Astrocyte of the spinal cord (primary cell): ENCODE measurements at places on chromosomes 5 and 9.

DNA sequence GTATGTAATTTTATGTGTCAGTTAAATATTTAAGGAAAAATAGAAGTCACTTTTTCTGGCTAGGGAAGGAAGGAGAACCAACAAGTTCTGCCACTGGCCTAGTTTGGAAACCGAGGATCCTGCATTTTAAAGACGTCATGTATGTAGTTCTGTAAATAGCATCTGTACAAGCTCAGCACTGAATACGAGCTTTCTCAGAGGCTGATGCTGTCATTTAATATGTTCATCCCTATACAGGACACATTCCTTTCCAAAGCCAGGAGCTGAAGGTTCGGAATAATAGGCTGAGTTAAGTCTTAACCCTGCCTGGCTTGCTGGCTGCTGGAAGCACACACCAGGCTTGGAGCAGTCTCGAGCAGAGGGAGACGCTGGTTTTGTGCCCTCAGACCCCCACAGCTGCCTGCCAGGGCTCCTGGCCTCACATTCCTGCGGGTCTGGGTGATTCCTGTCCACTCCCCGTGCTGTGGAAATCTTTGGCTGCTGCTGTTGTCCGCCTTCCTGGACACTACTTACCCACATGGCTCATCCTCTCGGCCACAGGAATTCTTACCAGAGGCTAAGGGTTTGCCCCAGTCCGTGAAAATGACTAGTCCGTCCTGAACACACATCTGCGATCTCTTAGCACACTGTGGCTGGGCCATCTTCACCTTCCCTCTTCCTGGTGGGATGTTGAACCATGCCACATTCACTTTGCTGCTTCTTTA, 36.6 kb downstream of the SLC46A2 start:
- no peak for DNase-seq

GRCh38 chr9:137350696-137351584, 48.9 kb upstream of the NRARP start:
- DNase-seq = no peak

- peak; percentile 8 for DNase-seq
Observed at GRCh38 chr9:9352877-9353481, 1259.8 kb downstream of the PTPRD start.

- DNase-seq = no peak
Observed at GRCh38 chr5:89353837-89354551, 471.0 kb upstream of the MEF2C start.

GRCh38 chr9:136423432-136424146, 13.1 kb downstream of the PMPCA start:
- DNase-seq = no peak

DNA sequence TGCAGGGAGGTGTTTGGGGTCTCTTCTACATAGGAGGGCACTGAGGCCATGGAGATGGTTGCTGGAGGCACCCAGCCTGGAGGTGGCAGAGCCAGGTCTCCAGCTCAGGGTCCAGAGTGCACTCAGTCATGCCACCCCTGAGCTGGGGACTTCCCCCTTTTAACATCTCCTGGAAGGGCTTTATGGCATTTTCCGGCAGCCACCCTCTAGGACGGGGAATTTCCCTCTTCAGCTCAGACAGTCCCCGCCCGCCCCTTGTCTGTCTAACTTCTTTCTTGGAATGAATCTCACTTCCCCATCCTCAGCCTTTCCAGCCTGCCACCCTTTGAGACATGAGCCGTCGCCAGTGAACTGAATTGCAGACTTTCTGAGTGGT, 49.9 kb downstream of the COL15A1 start:
- DNase-seq = no peak

DNA sequence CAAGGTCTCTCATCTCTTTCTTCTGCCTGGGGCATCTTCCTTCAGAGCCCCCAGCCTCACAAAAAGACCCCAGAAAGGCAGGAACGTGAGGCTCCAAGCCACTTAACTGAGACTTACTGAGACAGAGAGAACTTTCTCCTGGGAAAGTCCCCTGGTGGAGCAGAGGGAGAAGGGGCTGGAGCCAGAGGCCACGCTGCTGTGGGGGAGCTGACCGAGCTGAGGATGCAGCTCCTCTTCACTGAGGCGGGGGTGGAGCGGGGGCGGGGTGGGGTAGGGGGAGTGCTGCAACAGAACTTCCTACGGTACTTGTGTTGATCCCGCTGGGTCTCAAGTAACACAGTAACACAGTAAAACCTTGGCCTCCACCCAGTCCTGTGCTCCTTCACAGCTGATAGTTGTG, 204.0 kb downstream of the FSTL4 start:
- DNase-seq = no peak

- no peak for DNase-seq
Observed at GRCh38 chr9:116656501-116656971, 30.6 kb upstream of the TRIM32 start.

- DNase-seq = no peak
Observed at GRCh38 chr5:18010053-18010452, 375.8 kb downstream of the TAF11L14 start.

- no peak for DNase-seq
Observed at GRCh38 chr5:15630441-15630840, 130.5 kb downstream of the FBXL7 start.

DNA sequence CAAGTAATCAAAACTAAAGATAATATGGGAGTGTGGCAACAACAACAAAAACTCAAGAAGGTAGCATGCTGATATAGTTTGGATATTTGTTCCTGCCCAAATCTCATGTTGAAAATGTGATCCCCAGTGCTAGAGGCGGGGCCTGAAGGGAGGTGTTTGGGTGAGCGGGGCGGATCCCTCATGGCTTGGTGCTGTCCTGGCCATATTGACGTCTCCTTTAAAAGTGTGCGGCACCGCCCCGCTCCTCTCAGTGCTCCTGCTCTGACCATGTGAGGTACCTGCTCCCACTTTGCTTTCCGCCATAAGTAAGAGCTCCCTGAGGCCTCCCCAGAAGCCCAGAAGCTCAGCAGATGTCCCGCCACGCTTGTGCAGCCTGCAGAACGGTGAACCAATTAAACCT, 25.6 kb downstream of the MED27 start:
- no peak for DNase-seq

- no peak for DNase-seq
Observed at GRCh38 chr5:5736007-5736406, 313.5 kb downstream of the ICE1 start.

- DNase-seq = no peak
Observed at GRCh38 chr5:131776450-131776849, 20.4 kb downstream of the FNIP1 start.

DNA sequence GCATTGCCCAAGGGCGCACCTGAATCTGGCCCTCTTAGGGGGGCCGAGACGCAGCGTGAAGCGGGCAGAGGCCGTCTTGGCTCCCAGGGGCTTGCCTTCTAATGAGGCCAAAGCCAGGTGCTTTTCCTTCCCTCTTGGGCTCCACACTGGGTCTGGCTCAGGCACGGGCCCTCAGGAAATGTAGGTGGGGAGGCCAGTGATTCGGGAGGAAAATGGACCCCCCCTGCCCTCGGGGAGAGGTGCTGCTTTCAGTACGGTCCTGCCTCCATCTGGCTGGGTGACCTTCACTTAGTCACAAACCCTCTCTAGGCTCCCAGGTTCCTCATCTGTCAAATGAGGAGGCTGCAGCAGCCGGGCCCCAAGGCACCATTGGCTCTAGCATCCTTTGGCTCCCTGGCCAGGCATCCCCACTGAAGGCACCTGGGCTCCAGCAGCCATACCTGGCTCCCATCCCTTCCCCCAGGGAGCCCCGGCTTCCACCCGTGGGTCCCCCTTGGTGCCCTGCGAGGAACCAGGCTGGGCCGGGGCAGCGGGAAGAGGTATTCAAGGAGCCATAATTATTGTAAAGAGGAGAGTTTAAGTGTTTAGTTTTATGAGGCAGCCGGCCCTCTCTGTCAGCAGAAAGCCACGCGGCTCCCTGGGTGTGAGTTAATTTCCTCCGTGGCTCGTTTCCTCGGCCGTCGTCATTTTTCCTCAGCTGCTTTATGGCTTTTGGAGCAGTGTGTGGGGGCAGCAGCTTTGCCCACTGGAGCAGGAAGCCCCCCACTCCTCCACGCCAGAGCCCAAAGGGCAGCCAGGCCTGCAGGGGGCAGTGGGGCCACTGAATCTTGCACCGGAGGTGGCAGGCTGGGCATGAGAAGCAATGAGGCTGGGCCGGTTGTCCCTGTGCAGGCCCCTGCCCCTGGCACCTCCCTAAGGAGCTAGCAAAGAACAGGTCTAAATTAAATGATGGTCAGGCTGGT, 24.9 kb upstream of the UNC5A start:
- DNase-seq = no peak

GRCh38 chr5:68255305-68256120, 40.0 kb downstream of the PIK3R1 start:
- no peak for DNase-seq

DNA sequence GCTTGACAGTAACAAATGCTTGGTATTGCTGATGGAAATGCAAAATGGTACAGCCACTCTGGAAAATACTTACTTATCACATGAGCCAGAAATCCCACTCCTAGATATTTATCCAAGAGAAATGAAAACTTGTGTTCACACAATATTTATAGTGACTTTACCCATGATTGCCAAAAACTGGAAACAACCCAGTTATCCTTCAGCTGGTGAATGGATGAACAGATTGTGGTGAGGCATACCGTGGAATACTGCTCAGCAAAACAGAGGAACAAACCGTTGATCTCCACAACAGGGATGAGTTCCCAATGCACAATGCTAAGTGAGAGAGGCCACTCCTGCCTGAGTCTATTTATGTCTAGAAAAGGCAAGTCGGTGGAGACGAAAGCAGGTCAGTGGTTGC, 40.5 kb upstream of the LRRC14B start:
- no peak for DNase-seq

DNA sequence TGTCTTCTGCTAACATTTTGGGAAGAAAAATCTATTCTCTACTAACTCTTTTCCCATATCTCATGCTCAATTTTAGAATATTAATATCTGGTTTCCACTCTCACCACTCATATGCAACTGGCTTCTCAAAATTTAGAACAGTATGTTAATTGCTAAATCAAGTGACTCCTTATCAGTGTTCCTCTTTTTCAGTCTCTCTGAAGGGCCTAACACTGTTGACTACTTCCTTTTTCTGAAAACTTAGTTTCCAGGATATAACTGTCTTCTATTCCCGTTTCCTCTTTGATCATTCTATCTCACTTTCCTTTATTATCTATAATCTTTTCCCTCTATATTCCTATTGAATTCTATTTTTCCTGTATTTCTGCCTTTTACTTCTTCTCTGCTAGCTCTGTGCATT, 1717.2 kb upstream of the C9orf72 start:
- no peak for DNase-seq

DNA sequence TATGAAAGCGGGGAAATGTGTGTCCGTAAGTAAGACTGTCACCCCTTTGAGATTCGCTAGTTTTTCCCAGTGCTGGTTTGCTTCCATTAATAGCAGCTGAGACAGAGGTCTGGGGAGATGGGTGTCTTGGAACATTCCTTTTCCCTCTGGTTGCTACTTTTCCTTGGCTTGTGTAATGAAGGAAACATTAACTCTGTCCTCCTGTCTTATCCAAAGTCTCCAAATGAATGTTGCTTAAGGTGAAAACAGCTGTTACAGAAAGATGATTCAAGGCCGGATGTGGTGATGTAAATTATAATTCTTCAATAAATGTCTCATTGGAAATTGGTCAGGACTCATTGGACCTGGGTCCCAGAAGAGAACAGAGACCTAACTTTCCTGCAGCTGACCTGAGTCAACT, 50.0 kb downstream of the MEGF10 start:
- DNase-seq = no peak

DNA sequence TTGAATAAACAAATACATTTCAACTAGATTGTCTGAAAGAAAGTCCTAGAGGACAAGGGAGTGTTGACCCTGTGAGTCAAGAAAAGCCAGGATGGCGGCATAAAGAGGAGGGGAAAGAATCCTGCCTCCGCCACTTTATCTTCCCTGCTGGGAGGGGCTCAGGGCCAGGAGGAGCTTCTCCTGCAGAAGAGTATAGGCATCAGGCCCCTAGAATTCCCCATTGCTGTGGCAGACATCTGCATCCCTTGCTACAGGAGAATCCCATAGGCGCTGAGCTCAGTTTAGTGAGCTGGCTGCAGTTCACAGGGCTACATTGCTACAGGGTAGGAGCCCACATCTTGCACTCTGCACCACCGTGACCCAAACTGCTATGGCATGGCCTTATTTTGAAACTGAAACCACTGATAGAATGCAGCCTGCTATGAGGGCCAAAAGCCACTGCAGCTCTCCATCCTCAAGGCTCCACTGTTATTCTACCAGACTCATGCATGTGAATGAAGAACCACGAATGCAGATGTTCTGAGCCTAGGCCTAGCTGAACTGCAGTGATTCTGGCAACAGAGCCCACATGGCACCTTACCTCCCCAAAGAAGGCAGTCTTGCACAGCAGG, 941.4 kb upstream of the CTNND2 start:
- no peak for DNase-seq

DNA sequence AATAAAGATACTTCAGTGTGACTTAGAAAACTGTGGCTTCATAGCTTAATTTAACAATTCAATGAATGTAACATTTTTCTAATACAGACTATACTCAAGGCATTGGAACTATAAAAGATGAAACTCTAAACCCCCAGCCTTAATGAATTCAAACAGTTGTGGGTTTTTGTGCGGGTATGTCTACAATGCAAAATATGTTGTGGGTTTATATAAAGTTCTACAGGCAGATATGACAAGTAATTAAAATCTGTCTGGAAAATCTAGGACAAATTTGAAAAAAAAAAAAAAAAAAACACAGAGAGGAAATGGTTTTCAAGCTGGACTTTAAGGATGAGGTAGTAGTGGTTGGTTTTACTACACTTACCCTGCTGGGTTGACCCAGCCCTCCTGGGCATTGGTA, 467.5 kb upstream of the TLE4 start:
- peak; percentile 31 for DNase-seq

GRCh38 chr5:110751902-110752762, 13.3 kb downstream of the SLC25A46 start:
- DNase-seq = peak; percentile 57

DNA sequence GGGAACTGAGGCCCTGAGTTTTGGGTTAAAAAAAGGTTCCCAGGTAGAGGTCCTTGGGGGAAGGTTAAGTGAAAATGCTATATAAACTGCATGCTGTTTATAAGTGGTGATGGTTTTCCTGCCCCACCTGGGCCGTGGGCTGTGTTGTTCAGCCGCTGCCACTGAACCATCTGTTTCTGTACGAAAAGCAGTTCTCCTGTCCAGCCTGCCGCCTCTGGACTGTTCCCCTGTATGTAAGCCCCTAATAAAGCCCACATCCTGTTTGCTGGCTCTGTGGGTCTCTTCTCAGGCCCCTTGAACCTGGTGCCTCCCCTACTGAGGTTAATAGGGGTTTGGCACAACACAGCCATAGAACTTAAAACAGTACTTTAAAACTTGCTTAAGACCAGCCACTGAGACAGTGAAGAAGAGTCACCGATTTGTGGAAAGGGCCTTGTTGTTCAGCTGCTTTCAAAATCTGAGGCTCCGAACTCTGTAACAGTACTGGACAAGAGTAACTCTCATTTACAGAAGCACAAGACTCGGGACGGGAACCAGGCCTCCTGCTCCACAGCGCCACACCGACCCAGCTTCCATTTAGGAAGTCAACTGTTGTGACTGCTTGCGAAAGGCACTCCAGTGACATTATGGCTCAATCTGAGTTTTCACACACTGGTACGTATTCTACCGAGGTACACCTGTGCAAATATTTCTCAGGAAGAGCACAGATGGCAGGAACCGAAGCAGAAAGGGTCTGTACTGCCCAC, 192.5 kb downstream of the CDK5RAP2 start:
- DNase-seq = no peak
